ENCODE measurements at places on chromosomes 6 and 20. TPM values are rescaled to one million over a fixed set of nuclear protein-coding genes. Genes with fewer than 3 reads are reported as not detected.

Gene GRM4
- total RNA-seq = not detected

GRCh38 chr20:9500121-9500520 lies 14.3 kb upstream of the LAMP5 start:
- no peak for DNase-seq

DNA sequence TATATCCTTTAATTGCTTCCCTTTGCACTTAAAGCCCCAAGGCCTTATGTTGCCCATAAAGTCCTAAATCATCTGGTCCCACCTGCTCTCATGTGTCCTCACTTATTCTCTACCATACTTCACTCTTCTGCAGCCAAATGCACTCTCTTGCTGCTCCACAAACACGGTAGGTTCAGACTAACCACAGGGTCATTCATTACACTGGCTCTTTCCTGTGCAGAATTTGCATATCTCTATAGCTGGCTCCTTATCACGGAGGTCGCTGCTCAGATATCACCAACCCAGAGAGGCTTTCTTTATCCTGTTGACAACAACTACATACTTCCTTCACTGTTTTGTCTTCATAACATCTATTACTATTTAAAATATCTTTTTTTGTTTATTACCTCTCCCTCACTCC lies 86.8 kb downstream of the MOXD1 start:
- no peak for DNase-seq

Gene SDC4
- total RNA-seq = 93.5 TPM

Gene ADGRF5
- 18.1 TPM for total RNA-seq

Gene GINS1
- total RNA-seq = not detected

GRCh38 chr6:34370361-34370760 lies 22.1 kb downstream of the NUDT3 start:
- no peak for DNase-seq

GRCh38 chr6:16697437-16698161 lies 63.7 kb downstream of the ATXN1 start:
- no peak for DNase-seq

Gene TAGAP
- total RNA-seq = 3.2 TPM

DNA sequence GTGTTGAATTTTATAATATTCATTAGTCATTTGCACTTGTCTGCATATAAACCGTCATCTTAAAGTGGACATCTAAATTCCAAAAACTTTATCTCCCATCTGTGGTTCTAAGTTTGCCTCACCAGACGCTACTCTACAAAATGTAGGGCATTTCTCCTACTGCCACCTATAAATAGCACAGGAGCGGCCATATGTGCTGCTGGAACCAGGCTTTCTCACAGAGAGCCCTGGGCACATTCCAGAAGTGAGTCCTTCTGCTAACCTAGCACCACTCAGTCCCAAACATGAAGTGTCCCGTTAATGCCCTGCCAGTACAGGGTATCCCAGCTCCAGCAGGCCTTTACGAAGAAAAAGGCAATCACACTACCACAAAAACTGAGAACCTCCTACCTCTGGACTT lies 153.7 kb downstream of the TMEM242 start:
- DNase-seq = no peak

Gene NKAIN4
- total RNA-seq = not detected

GRCh38 chr20:23655491-23656211 lies 17.9 kb upstream of the CST3 start:
- no peak for DNase-seq

DNA sequence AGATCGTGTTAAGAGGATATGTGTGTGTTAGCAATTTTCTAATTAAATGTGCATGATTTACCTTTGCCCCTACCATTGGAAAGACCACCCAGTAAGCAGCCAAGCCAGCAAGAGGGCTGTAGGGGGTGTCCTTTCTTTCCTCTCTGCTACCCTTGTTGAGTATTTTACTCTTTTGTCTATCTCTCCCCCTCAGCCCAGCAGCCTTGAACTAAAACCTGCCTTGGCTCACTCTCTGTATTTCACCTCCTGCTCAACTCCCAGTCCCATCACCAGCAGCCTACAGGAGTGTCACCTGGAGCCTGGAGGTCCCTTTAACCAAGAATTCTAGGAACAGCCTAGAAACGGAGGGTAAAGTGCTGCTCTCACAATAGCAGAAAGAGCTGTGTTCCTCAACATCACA lies 81.0 kb downstream of the HIVEP2 start:
- DNase-seq = no peak

Gene UBE2C
- total RNA-seq = not detected

DNA sequence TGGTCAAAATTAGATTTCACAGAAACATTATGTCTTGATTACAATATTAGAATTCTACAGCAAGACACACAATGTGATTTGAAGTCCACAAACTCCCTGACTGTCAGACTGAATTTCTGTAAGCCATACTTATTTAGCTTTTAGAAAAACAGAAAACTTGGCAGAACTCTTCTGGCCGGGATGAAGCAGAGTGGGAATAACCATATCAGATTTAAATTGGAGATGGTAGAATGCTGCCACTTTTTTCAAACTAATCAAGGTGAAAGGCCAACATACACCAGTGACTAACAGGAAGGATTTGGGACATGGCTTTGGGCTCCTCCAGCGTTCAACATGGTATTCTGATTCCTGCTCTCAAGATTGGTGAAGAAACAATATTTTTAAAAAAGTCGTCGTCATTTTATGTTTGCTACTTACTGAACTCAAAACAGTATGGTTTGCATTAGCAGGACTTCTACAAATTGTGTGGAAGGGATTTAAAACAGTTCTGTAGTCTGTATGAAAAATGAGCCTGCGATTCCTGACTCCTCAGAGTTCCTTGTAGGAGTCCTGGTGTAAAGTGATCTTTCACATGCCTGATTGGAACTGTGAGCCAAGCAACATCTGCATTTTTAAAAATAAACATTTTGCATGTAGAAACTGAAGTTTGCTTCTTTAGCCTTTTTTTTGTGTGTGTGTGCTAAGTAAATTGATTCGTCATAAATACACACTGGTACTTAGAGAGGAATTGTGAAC lies 297.9 kb upstream of the SOX4 start:
- DNase-seq = no peak

DNA sequence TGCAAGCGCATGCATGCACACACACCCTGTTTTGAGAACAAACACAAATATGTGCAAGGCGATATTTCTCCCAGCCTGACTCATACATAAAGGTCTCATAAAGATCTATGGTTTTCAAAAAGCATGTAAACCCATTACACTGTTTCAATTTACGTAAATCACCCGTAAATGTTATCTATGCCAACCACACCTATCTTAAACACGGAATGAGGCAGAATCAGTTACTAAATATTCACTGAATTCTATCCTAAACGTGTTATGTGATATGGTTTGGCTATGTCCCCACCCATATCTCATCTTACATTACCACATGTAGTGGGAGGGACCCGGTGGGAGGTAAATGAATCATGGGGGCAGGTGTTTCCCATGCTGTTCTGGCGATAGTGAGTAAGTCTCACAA lies 621.6 kb downstream of the KIF16B start:
- DNase-seq = no peak

- no peak for DNase-seq
Observed at GRCh38 chr6:114452785-114453401, 110.1 kb upstream of the HS3ST5 start.

Gene MOXD1
- total RNA-seq = 0.56 TPM

DNA sequence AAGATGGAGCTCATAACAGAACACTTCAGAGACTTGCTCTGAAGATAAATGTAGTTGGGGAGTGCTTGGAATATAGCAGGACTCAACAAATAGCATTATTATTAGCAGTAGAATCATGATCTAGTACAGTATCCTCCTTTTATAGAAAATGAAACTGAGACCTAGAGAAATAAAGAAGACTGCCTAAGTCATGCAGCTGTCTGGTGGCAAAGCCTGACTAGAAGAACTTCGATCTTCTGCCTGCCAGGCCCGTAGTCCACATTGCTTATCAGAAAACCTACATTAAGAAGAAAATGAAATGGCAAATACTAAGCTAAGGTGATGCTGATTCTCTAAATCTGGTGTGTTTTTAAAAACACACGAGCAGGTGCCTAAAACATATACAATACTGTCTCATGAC lies 46.4 kb upstream of the DST start:
- DNase-seq = no peak

Gene CLDN20
- total RNA-seq = not detected
